CD4-positive, alpha-beta memory T cell (primary cell): ENCODE measurements at places on chromosomes 5 and 9. TPM values are rescaled to one million over a fixed set of nuclear protein-coding genes. Genes with fewer than 3 reads are reported as not detected.

Gene PCDHB8
- total RNA-seq = not detected

Gene TAL2
- not detected for total RNA-seq

Gene FABP6
- not detected for total RNA-seq

Gene IFNK
- not detected for total RNA-seq

Gene GPSM1
- total RNA-seq = 8.1 TPM

Gene TMC1
- not detected for total RNA-seq

Gene DOCK8
- 315 TPM for total RNA-seq

Gene ROR2
- 0.29 TPM for total RNA-seq

Gene TAF11L5
- total RNA-seq = not detected

- no peak for DNase-seq
Observed at GRCh38 chr9:114172981-114173833, 17.9 kb downstream of the COL27A1 start.

DNA sequence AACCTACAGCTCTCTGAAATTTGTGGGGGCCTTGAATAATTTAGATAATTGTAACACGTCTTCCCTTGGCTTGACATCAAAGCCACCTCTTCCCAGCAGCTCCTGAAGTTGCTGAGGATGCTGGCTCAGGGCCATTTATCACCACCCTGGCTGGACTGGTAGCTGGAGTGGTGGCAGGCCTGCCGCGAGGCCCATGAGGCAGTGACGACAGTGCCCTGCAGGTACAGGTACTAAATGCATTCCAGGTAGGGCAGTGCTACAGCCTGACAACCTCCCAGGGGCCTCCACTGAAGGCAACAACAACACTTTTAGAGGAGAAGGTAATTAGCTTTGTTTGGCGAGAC lies 270.2 kb upstream of the KLF4 start:
- DNase-seq = no peak

- DNase-seq = no peak
Observed at GRCh38 chr5:139658501-139658927, 10.4 kb downstream of the CXXC5 start.

- no peak for DNase-seq
Observed at GRCh38 chr5:7436521-7436920, 40.6 kb downstream of the ADCY2 start.

DNA sequence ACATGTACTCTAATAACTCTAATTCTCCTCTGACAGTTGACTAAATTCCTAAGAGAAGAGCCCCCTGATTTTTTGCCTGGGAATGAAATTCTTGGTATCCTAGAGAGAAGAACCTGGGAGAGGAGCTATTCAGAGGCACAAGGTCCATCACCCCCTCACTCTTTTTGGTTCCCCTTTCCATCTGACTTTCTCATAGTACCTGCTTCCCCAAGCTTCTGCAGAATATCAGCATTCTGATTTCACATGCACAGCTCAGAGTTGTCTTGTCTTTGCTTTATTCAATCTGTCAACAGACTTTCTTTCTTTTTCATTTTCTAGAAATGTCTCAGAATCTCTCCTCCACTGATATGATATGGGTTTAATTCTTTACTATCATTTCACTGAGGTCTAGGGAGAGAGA lies 141.5 kb upstream of the FBXL17 start:
- no peak for DNase-seq

DNA sequence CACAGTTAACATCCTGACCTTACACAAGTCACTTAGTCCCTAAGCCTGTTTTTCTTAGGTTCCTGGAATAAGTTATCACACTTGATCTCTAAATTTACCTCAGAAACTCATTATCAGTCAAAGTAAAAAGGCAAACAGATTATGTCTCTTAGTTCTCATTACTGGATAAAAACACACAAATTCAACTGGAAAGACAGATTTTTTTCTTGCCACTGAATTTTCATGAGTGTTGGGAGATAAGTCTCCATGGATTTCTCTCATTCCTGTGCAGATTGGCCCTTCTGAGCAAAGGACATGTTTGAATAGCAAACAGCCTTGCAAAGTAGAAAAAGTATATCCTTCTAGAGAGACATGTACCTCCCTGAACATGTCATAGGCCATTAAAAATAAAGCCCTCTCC lies 10.2 kb downstream of the SPATA9 start:
- DNase-seq = no peak

GRCh38 chr5:3615217-3615616 lies 19.6 kb downstream of the IRX1 start:
- DNase-seq = no peak

GRCh38 chr5:8949908-8950307 lies 596.0 kb downstream of the SEMA5A start:
- no peak for DNase-seq

DNA sequence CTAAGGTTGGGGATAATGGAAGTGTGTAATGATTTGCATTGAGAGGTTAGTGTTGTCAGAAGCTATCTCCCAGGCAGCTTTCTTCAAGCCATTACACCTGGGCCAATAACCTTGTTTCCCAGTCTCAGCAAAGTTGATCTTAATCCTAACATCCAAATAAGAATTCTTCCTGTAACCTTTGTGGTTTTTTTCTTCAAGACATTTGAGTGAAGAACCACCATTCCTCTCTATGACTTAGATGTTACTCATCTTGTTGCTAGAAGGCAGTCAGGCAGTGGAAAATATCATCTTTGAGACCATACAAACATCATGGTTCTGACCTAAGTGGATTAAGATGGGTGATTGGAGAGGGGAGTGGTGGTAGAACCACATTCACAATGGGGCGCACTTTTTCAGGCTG lies 103.5 kb downstream of the NDUFAF2 start:
- no peak for DNase-seq

DNA sequence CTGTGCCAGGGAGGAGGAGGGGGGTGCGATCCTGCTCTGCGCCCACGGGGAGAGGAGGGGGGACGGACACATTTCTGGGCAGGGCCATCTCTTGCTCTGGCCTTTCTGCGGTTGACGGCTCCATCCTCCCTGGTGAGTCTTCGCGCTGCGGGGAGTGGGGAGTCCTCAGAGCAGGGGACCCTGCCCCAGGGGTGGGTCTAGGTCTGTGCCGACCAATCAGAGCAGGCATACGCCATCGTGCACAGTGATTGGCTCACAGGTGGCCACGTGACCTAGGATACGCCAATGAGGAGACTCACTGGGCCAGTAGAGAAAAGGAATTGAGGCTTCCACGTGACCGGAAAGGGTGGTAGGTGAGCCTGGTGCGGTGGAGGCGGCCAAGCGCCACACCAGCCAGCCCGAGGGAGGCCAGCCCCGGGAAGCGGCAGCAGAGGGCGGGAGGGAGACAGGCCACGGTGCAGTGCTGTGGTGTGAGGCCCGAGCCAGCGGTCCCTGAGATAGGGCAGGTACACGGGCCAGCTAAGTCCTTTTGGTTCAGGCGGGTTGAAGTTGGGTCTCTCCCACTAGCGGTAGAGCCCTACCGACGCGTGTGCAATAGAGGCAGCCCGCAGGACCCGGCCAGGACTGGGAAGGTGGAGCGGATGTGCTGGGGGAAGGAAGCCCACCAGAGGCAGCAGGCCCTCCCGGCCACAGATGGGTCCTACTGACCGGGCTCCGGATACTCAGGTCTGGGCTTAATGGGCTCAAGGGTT lies 65.2 kb upstream of the RNF130 start:
- DNase-seq = no peak

DNA sequence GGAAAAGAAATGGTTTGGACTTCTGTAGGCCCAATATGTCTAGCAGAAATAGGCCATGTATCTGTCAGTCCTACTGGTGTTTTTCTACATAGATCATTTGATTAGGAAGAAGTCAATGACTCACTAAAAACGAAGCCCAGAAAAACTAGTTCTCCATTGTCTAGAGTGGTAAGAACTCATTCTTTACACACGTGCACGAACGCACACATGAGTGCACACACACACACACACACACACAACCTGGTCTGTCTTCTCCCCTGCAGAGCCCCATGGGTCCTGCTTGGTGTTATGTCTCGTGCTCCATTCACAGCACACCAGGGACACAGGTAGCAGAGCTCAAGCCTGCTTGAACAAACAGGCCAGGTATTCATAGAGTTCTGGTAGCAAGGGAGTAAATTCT lies 14.9 kb upstream of the FCN1 start:
- no peak for DNase-seq

DNA sequence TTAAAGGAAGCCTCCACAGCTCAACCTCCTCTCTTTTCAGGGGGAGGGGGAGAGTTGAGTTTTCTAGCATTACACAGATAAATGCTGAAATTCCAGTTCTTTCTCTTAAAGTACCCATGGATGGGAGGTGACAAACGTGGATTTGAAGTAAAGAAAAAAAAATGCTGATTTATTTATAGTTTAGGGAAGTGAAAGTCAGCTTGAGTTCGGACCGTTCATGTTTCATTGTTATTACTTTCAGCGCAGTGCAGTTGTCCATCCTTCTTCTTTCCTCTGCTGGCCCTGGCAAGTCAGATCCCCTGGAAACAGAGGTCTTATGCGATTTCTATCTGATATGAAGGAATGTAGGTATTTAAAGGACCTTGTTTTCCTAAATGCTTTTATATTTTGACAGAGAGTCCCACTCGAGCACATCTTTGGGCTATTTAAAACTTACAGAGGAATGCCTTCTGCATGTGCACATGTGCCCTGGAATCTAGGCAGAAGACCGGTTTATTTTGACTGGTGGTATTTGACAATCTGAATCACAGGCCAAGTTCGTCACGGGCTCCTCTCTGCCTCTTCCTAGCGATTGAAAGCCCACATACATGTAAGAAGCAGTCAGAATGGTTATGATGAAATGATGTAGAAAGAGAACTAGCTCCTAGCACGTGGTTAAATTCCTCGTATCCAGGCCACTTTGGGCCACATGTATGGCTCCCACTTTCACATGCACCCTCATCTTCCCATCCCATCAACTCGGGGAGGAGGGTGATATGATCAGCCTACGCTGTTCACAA lies 385.2 kb upstream of the KLF4 start:
- DNase-seq = no peak

DNA sequence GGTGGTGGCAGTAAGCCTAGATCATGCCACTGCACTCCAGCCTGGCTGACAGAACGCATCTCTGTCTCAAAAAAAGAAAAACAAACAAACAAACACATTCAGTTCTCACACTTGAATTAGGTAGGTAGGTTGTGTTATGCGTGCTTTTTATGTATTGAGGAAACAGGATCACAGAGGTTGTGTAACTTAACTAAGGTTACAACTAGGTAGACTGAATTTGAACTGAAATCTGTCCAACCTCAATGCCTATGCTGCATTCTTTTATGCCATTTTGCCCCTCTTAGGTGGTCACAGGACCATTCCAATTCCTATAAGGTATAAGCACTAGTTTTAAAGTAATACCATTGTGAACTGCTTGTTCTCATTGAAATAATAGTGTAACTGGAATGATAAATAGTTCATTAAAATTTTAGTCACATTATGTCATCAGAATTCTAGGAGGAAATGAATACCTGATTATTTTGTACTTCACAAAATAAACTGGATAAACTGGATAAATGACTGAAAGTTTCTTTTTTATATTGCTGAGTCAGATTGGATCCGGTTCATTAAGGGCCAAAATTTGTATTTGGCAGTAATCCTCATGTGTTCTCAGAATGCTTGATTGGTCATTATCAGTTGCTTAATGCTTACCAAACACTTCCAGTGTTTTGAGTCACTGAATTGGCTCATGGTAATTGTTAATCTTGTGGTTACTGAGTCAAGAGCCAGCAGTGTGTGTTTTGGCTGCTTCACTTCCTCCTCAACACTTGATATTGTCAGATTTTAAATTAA lies 7.1 kb downstream of the UBAP1 start:
- peak; percentile 32 for DNase-seq

GRCh38 chr5:55665065-55665464 lies 47.1 kb downstream of the SLC38A9 start:
- DNase-seq = no peak

DNA sequence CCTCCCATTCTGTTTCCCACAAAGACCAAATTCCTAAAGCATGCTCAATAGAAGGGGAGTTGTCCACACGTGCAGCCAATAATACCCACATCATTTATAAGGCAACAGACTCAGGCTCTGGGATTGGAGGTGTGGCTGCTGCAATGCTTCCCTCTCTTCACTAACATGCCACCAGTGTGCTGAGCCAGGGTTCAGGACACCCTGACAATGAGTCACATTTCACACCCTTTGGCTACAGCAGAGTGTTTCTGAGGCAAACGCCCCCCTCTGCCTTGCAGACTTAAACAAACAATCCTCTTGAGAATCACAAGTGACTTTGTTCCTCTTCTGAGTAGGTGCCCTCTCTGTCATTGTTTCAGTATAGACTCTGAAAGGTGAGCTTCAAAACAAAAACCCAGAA lies 189.3 kb upstream of the TLE4 start:
- DNase-seq = no peak

- DNase-seq = no peak
Observed at GRCh38 chr9:124852121-124852828, 985 bp upstream of the WDR38 start.
